ENCODE measurements at places on chromosomes 5 and 9.

- ATAC-seq = no peak
These were observed 185.9 kb downstream of the KIAA0825 start for GRCh38 chr5:94432499-94432898.

- no peak for ATAC-seq
These were observed 37.1 kb downstream of the PLPP1 start for GRCh38 chr5:55497712-55498111.

GRCh38 chr9:125982798-125983406 lies 235.7 kb downstream of the PBX3 start:
- ATAC-seq = no peak

GRCh38 chr9:133074111-133074651 lies 12.4 kb downstream of the CEL start:
- ATAC-seq = no peak

DNA sequence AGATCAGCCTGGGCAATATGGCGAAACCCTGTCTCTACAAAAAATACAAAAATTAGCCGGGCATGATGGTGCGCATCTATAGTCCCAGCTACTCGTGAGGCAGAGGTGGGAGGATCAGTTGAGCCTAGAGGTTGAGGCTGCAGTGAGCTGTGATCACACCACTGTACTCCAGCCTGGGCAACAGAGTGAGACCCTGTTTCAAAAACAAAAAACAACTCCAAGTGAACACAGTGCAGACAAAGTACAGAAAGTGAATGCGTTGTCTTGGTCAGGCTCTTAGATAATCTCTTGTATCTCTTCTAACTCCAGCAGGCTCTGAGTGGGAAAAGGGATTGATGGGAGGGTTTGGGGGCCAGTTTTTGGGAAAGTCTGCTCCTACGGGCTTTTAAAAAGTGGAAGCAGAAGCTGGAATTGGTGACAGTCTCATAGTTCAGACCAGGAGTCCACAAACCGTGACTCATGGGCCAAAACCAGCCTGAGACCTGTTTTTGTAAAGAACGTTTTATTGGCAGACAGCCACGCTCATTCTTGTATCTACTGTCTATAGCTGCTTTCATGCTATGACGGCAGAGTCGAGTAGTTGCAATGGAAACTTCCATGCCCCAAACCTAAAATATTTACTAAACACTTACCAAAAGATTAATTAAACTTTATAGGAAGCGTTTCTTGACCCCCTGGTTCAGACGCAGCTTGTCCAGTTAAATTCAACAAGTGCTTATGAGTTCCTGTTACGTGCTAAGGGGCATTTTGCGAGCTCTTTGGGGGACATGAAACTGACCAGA lies 32.9 kb downstream of the NDST1 start:
- no peak for ATAC-seq

All from stimulated activated memory B cell treated with anti-CD40 and anti-IgM and Interleukin-4, amounts not matched to agents 10 μg/mL and 1 μg/mL and 100 μg/mL, for 72 hours (primary cell).